ENCODE measurements at places on chromosomes 4 and X.

- DNase-seq, result no peak
Measured at GRCh38 chr4:151624626-151625565, 135.9 kb downstream of the GATB start.

GRCh38 chrX:153537526-153538295 is 20.3 kb downstream of the ATP2B3 start:
- no peak for DNase-seq

DNA sequence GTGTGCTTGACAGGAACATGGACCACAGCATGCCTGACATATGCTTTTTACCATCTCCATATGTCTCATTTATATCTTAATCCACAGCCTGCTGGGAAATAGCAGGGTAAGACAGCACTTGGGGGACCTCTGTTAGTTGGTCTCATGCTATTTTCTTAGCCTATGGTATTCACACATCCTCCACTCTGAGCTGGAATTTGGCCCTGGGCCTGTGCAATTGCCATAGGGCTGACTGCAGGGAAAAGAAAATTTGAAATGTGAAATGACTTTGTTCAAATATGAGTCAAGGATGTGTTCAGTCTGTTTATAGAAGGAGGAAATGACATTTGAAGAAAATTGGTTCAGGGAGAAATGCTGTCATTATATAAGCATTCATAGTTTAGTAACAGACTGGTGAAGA is 9.6 kb upstream of the MAP7D3 start:
- no peak for DNase-seq

GRCh38 chr4:107318078-107318477 is 282.0 kb upstream of the DKK2 start:
- no peak for DNase-seq

DNA sequence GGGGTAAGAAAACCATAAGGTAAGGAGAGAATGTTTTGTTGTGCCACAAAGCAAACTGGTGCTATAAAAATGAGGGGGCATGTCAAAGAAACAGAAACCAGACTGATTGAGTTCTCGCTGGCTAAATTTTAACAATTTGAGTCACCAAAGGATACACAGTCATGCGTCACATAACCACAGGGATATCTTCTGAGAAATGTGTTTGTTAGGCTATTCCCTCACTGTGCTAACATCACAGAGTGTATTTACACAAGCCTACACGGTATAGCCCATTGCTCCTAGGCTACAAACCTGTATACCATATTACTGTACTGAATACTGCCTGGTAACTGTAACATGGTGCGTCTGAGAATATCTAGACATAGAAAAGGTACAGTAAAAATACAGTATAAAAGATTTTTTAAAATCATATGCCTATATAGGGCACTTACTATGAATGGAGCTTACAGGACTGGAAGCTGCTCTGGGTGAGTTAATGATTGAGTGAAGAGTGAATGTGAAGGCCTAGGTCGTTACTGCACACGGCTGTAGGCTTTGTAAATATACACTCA is 50.1 kb downstream of the FBXW7 start:
- no peak for DNase-seq

DNA sequence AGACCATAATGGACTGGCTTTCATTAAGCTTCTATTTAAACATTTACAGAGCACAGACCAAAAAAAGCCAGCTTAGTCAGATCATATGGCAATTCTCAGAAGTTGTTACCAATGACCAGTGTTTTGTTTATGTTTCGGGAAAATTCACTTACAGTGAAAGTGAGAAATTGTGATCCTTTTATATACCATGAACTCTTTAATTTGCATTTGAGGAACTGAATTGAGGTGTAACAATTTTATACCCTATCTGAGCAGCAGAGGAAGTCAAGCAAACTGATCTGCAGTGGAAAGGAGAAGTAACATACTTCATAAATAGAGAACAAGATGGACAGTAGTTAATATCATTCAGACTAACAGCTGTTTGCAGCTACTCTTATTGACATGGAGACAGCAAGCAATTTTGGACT is 97.1 kb downstream of the TMA16 start:
- no peak for DNase-seq

- no peak for DNase-seq
Measured at GRCh38 chr4:185744488-185744862, 67.5 kb downstream of the SORBS2 start.

- no peak for DNase-seq
Measured at GRCh38 chr4:101184668-101185067, 162.7 kb downstream of the PPP3CA start.

- DNase-seq, result no peak
Measured at GRCh38 chr4:145944886-145945285, 6.3 kb upstream of the ZNF827 start.

GRCh38 chr4:188661502-188661901 is 522.3 kb downstream of the TRIML1 start:
- DNase-seq, result no peak

DNA sequence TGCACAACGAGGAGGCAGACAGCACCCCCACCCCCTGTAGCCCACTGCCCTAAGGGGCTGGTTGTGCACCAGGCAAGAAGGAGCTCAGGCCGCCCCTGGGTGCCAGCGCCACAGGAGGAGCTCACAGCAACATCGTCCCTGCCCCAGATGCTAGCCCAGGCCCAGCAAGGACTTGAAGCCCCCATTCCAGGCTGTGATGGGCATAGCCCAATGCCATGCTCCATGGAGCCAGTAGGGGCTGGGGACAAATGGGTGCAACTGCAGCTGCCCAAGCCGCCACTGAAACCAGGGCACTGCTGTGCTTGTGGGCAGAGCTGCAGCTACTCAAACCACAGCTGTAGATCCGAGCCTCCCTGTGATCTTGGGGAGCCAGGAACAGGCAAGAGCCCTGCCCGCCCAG is 241.3 kb upstream of the GIMD1 start:
- no peak for DNase-seq

- DNase-seq, result no peak
Measured at GRCh38 chr4:134365852-134366251, 164.3 kb upstream of the PABPC4L start.
